ENCODE measurements at places on chromosomes 6 and 20.

DNA sequence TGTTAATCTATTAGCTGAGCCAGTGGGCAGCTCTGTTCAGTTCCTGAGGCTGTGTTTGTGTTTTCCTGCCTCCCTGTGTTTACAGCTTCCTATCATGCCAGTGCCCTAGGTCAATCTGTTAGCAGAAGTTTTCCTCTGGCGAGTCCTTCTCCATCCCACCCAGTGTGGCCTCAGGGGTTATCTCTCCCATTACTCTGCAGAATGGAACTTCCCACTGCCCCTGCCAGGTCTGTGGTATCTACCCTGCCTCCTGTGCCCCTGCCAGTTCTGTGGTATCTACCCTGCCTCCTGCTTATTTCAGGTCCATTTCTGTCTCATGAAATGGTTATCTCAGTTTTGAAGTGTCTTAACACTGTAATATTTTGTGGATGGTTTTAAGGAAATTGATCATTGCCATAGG lies 63.1 kb downstream of the SLX4IP start:
- no peak for DNase-seq

- no peak for DNase-seq
Measured at GRCh38 chr20:32957459-32957858, 46.8 kb downstream of the SUN5 start.

DNA sequence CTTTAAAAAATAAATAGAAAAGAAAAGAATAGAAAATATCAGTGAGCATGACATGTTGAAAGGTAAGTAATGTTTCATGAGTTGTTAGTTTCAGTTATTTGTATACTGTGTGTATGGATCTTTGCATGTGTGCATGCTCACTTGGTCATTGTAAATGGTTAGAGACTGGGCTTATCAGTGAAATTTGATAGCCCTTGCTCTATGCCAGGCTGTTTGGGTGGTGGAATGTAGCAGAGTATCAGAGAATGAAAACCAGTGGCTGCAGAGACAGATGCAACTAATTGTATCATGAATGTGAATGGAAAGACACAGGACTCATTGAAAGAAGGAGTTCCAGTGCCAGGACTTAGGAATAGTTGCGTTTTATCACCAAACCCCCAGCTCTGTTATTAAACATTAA lies 4.2 kb downstream of the GSTA2 start:
- no peak for DNase-seq

- DNase-seq = no peak
Measured at GRCh38 chr20:33296206-33296605, 13.2 kb downstream of the BPIFB1 start.
